H9 (cell line): ENCODE measurements at places on chromosomes 12 and 14.

- DNase-seq: no peak
Measured at GRCh38 chr14:34835312-34835711, 39.8 kb downstream of the BAZ1A start.

DNA sequence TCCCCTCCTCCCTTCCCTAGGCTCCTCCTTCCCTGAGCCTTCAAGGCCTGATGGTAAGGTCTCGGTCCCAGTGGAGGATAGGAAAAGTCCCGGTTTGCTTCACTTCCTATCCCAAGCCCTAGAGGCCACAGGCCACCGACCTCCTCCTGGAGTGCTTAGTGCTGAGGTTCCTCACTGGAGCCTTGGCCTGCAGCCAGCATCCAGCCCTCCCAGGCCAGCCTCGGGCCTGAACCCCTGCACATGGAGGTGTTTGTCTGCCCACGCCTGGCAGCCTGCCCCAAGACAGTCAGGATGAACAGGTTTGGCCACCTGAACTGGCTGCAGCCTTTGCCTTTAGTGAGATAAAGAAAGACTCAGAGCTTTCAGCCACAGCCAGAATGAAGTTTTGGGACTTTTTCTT, 15.8 kb upstream of the KRT7 start:
- no peak for DNase-seq

DNA sequence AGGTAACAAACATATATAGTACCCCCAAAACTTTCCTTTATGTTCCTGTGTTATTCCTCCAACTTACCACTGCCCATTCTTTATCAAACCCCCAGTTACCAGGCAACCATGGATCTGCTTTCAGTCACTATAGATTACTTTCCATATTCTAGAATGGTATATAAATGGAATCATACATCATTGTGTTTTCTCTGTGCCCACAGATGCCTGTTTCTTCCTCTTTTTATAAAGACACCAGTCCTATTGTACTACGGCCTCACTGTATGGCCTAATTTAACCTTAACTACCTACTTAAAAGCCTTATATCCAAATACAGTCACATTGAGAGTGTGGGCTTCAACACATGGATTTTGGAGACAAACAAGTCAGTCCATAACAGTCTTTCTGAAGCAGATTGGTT, 2.6 kb downstream of the TAS2R14 start:
- no peak for DNase-seq

- DNase-seq: no peak
Measured at GRCh38 chr12:57640175-57641042, 7.4 kb upstream of the B4GALNT1 start.

GRCh38 chr12:4050340-4050739, 177.1 kb upstream of the PARP11 start:
- no peak for DNase-seq

GRCh38 chr14:102933618-102934231, 11.3 kb downstream of the AMN start:
- DNase-seq: no peak

DNA sequence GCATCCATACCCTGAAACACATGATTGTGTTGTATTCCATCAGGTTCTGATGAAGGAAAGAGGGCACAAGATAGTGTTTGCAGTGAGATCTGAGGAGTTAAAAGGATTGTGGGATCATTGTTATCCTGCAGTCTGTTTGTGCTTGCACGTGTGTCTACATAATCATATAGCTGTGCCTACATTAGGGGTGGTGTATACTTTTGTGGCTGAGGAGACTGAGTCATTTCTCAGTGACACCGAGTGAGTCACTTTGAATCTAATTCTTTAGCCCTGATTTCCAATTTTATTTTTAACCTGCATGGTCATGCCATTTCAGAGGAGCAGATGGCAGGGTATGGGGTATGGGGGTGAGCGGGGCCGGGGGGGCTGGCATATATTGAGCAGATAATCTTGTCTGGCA, 133.2 kb downstream of the ANO4 start:
- DNase-seq: no peak

GRCh38 chr12:57498571-57498970, 10.7 kb downstream of the MARS1 start:
- no peak for DNase-seq

DNA sequence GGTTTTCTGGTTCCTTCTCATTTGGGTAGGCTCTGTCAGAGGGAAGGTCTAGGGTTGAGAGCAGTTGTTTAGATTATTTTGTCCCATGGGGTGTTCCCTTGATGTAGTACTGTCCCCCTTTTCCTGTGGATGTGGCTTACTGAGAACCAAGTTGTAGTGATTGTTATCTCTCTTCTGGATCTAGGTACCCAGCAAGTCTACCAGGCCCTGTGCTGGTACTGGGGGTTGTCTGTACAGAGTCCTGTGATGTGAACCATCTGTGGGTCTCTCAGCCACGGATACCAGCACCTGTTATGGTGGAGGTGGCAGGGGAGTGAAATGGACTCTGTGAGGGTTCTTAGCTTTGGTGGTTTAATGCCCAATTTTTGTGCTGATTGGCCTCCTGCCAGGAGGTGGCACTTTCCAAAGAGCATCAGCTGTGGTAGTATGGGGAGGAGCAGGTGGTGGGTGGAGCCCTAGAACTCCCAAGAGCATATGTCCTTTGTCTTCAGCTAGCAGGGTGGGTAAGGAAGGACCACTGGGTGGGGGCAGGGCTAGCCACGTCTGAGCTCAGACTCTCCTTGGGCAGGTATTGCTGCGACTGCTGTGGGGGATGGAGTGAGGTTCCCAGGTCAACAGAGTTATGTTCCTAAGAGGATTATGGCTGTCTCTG, 179.3 kb upstream of the BTG1 start:
- DNase-seq: no peak

- DNase-seq: no peak
Measured at GRCh38 chr12:27193854-27194544, 50.1 kb upstream of the STK38L start.

DNA sequence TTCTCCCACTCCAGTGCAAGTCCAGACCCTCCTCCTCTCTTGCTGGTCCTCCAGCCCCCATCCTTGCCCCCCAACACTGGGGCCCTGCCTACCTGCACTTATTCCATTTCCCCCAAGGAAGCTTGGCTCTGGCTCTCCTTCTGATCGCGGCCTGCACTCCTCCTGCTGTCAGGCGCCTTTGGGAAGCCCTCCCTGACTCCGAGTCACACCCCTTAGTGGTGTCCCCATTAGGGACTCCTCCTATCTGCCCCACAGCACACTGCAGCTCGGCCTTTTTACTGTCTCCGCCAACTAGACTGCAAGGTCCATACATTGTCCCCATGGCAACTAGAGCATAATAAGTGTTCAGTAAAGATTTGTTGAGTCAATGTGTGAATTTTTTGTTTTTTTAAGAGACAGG, 32.9 kb downstream of the FIGNL2 start:
- DNase-seq: peak; percentile 70

DNA sequence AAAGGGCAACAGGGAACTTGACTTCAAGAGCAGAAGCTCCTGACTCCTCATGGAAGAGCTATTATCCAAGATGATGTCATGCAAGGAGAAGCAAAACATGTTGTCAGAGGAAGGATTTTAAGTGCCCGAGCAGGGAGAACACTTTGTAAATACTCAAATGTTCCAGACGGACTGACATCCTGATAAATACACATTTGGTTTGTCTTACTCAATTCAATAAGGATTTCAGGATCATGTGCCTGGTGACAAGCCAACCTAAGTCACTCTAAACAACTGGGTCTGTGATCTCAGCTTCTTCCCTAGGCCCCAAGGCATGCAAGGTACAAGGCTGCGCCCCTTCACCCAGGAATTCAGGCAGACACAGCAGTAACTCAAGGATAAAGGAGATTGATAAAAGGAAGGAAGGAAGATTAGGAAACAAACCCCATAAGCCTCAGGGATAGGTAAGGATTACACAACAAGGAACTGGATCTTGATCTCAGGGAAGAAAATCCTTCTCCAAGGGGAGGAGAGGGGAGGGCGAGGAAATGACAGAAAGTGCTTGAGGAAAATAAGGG, 26.8 kb upstream of the CEBPE start:
- DNase-seq: no peak

DNA sequence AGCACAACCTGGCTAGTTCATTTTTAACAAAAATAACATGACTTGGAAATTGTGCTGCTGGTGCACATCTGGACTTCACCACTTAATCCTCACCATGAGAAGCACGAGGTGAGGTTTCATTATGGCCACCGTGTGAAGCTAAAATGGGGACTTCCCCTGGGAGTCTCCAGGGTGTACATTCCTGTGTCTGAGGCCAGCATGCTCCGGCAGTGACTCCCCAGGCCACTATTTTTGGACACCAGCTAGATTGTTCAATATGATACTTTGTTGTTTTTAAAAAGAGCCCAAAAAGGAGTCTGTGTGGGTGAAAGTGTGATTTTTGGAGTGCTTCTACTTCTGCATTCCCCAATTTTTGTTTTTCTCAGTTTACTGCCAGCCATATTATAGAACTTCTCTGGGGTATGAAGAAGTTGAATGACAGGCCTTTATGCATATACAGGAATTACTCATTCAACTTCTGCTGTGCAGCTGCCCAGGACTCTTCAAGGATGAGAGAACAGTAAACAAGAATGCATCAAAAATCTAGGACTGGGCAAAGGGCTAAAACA, 16.9 kb upstream of the AICDA start:
- DNase-seq: no peak

GRCh38 chr14:54650331-54650958, 83.5 kb downstream of the SAMD4A start:
- no peak for DNase-seq

DNA sequence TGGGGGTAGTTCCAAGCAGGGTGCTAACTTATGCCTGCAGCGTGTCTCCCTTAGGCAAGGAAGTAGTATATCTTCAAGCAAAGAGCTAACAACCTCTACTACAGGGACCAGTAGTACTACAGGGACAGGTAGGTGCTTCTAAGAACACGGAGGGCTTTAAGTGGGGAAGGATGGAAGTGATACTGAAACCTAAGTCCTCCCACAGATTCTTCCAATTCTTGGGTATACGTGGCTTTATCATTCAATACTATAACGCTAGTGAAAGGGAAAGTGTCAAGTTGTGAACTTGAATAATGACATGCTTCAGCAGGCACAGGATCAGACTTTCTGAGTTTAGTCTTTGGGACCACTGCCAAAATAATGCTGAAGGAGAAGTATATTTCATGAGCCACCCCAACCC, 241.7 kb downstream of the CEP128 start:
- no peak for DNase-seq

DNA sequence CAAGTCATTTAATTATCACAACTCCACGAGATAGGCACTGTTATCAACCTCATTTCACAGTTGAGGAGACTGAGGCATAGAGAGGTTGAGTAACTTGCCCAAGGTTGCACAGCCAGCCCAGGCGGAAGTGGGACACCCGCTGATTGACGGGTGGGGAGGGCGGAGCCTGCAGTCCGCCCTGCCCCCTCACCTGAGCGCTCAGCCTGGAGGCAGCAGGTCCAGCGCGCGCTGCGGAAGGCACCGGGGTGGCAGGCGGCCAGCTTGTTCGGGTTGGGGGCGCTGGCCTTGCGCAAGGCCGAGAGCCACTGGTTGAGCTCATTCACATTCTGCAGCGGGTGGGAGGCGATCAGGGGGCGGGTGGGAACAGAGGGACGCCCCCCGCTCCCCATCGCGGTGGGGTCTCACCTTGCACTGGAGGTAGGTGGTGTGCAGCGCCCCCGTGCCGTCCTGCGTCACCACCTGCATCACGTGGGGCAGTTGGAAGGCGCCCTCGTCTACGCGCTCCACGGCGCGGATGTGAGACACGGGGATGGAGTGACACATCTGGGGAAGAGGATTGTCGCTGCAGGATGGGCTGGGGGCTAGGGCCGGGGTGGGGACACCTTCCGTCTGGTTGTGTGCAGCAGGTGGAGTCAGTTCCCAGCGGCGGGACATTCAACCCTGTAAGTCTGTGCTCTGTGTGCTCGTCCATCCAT, 31.7 kb downstream of the RASAL1 start:
- peak; percentile 94 for DNase-seq

- DNase-seq: no peak
Measured at GRCh38 chr14:81416194-81416952, 16.2 kb upstream of the STON2 start.

- no peak for DNase-seq
Measured at GRCh38 chr12:27828196-27828595, 48.2 kb upstream of the MANSC4 start.

DNA sequence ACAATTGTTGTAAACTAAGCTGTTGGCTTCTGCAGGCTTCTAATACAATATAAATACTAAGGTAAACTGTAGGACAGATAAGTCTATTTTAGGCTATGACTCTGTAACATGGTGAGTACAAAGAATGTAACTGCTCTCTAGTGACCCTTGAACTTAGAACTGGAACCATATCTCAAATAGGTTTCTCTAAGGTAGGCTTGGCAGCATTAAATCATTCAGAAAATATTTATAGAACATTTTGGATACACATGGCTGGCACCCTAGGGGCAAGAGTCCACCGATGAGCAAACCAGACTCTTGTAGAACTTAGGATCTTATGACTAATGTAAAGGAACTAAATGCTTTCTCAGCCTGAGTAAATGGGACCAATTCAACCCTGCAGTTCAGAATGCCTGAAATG, 19.4 kb upstream of the SLC25A3 start:
- DNase-seq: no peak

- DNase-seq: no peak
Measured at GRCh38 chr12:77225373-77225772, 160.0 kb upstream of the E2F7 start.

- DNase-seq: no peak
Measured at GRCh38 chr14:30875788-30876053, 1.4 kb downstream of the COCH start.

GRCh38 chr12:666766-667308, 3.6 kb upstream of the NINJ2 start:
- DNase-seq: no peak

DNA sequence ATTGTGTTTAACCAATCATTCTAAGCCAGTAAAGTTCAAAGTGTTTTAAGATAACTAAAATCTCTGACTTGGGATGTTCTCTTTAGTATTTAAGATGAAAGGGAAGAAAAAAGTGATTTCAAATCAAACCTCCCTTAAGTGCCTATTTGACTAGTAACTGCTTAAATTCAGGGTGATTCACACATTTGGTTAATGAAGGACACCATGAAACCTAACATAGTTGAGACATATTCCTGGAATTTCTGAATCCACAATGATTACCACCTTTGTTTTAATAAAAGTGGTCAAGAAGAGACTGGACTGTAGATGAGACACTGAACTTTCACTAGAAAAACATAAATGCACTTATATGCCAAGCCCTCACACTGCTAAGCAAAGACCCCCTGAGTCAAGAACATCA, 138.7 kb downstream of the MED13L start:
- no peak for DNase-seq

DNA sequence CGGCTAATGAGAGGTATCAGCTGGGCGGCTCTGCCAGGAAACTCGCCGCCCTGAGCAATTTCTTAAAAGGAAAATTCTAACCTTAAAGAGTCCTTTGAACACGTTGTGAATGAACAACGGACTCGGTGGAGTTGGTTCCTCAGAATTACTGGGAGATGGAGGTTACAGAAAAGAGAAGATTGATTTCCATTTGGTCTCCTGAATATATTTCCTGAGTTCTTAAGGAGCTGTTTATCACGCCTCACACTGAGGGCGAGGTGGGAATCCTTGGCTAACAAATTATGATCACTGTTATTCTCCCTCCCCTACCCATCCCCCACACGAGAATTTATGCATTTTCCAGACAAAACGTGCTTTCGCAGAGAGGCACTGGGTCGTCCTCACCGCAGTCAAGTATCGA, 194.5 kb upstream of the C14orf180 start:
- DNase-seq: no peak

- peak; percentile 66 for DNase-seq
Measured at GRCh38 chr14:96275177-96276112, 19.4 kb downstream of the BDKRB1 start.

- no peak for DNase-seq
Measured at GRCh38 chr12:62716866-62717525, 218.0 kb downstream of the PPM1H start.

GRCh38 chr14:89681086-89682018, 264.3 kb upstream of the FOXN3 start:
- no peak for DNase-seq

GRCh38 chr14:29926228-29926627, 1.4 kb downstream of the PRKD1 start:
- DNase-seq: no peak
